ENCODE measurements at places on chromosomes 5 and 9.

DNA sequence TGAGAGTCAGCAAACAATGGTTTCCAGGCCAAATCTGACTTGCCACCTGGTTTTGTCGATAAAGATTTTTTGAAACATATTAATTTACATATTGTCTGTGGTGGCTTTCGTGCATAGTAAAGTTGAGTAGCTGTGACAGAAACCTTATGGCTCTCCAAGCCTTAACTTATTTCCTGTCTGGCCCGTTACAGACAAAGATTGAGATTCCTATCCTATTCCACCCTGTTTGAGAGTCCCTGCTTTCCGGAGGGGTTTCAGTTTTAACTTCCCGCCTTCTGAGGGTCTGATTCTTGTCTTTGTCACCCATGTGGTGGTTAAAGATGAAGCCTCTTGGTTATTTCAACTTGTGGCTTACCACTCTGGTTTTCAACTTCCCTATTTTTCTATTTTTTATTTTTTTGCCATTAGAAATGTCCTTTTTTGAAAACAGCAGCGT, 11.4 kb downstream of the OTULIN start:
- DNase-seq = peak; percentile 59

GRCh38 chr5:41670854-41671479, 160.6 kb upstream of the PLCXD3 start:
- DNase-seq = no peak

GRCh38 chr5:6714226-6715041, 1.2 kb downstream of the TENT4A start:
- DNase-seq = peak; percentile 78

DNA sequence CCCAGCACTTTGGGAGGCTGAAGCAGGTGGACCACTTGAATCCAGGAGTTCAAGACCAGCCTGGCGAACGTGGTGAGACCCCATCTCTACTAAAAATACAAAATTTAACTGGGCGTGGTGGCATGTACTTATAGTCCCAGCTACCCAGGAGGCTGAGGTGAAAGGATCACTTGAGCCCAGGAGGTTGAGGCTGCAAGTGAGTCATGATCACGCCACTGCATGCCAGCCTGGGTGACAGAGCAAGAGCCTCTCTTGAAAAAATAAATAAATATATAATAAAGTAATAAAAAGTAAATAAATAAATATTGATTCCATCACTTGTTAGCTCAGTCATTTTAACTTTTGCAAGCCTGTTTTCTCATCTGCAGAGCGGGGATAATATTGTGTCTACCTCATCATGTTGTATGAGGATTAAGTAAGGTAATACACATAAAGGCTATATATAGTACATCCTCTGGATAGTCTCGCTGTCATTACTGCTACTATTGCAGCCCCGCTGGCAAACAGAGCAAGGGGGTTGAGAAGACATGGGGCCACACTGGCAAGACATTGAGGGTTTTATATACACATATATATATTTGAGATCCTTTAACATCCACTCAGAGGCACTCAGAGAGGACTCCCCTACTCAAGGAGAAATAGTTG, 210.9 kb downstream of the C9orf152 start:
- no peak for DNase-seq

DNA sequence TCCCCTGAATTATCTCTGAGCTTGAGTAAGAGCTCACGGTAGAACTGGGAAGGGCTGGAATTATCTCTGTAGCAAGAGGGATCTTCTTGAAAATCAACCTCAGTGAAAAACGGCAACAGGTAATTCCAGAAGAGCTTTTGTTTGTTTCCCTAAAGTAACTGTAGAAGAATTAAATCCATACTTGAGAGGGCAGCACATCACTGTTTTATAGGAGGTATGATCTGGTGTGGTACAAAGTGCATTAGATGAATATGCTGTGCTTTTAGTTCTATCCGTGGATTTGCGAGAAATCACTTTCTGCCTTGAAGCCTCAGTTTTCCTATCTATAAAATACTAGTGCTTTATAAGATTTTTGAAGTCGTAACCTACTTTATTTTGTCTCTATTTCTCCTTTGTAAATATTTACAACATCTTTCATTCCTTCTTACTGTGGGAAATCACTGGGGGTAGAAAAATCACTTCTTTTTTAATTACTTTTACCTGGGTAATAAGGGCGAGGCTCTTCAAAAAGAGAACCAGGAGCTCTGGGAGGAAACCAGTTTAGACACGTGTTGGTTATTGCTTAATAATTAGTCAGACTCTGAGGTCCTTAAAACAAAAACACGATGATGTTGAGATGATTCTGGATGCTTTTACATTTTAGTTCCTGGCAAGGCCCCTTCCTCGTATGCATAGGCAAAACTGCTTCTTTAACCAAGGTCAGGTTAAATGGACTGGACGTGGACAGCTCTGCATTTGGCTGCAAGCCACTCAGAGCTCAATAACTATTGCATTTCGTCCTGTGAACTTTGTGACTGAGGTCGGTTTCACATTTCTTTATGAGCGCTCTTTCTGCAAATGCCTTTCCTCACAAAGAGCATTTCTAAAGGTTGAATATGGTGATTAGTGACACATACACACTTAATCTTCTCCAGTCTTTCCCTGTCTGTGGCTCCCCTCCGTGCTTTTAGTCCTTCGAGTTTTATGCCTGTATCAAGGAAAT, 376.1 kb downstream of the BRINP1 start:
- no peak for DNase-seq

- DNase-seq = no peak
These were observed 57.8 kb downstream of the PHAX start for GRCh38 chr5:126658561-126658960.

DNA sequence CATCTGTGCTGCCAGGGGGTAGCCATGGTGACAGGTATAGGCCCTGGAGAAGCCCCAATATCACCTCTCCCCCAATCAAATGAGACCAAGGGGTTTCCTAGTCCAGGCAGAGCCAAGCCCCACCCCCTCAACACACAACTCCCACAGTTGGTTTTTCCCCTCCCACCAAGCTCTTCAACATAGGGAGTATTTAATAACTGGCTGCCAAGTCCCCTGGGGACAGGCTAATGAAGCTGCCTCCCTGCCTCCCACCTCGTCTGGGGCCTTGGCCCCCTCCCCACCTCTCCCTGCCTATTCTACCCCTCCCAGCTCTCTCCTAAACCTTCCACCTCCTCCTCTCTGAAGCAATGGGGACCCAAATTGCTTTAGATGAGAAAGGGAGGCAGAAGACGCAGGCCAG, 23.4 kb downstream of the CPLX2 start:
- no peak for DNase-seq

- no peak for DNase-seq
These were observed 39.5 kb downstream of the ZNF510 start for GRCh38 chr9:96738147-96739027.

DNA sequence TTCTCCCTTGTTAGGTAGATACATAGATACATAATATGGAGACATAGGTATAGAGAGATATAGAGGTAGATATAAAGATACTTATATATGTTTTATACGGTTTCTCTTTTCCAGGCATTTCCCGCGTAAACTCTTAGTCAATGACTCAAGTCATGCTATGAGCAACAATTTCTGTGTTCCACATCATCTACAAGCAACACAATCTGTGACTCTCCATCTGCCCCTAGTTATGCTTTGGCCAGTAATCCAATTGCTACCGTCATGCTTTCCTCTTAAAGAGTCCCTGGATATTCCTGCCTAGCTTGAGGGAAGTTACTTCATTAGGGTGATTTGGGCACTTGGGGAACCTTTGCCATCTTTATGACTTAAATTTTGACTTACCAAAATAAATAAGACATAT, 129.0 kb upstream of the ADAMTS16 start:
- DNase-seq = no peak

DNA sequence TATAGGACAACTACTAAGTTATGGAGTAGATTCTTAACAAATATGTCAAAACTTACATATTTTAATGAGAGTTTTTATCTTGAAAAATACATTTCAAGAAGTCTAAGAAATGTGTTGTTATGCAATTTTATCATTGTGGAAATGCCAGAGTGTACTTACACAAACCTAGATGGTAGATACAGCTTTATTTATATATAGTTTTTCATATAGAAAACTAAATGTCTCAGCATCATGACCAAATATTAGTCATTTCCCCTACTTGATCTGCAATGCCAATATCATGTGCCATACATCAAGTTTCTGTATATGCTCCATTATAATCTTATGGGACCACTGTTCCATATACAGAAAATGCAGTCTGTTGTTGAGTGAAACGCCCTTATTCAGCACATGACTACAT, 28.7 kb downstream of the CAST start:
- DNase-seq = no peak

- peak; percentile 78 for DNase-seq
These were observed 2.6 kb downstream of the GLIS3 start for GRCh38 chr9:4297151-4297785.

DNA sequence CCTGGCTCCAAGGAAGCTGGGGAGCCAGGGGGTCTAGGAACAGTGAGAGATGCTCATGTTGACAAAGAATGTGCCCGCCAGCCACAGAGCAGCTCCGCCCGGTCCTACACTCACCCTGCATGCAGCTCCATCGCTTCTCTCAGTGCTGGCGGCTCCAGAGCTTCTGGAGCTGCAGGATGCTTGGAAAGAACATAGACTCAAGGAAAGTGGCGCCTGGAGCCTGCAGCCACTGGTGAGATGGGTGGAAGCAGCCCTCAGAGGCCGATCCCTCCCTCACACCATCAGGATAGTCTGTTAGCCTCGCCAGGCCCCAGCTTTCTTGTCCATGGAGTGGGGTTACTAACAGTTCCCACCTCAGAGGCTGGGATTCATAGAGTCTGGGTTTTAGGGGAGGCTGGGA, 26.4 kb upstream of the SLC6A19 start:
- DNase-seq = no peak

Data from activated CD4-positive, alpha-beta T cell treated with anti-CD3 and anti-CD28 coated beads, Interleukin-2, amount 10 ng/mL, durations not matched to agents 24 days and 14 days (primary cell).